ENCODE measurements at places on chromosomes 4 and X. TPM values are rescaled to one million over a fixed set of nuclear protein-coding genes. Genes with fewer than 3 reads are reported as not detected.

SPANXD gene
- not detected for total RNA-seq

DNA sequence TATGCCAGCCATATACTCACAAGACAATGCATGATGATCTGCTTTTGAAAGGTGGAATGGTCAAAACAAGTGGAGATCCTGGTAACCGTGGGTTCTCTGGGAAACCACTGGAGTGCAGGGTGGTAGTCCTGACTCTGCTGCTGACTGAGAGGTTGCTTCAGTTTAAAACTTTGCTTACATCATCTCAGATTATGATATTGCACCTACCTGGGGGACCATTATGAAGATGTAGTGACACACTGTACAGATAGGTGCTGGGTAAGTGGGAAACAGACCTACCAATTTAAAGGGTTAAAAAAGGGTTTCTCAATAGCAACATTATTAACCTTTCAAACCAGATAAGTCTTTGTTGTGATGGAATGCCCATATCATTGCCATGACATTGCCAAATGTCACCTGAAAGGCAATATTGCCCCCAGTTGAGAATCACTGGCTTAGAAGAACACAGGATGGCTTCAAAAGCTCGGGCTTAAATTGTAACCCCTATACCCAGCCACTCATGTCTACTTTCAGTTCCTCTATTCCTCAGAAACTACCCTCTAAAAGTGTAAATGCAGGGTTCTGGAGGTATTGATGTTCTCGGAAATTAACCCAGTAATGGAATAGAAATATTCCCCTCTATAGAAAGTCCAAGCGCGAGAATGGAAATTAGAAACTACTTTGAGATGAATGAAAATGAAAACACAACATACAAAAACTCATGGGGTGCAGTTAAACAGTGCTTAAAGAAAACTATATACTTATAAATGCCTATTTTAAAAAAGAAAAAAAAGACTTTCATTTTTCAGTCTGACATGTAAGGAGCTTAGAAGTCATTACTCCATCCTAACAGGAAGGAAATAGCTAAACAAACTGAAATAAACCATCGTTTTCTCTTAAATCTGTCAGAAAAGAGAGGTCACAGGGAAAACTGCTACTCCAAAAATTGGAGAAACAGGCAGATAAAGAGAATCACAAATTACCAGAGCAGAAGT lies 65.8 kb downstream of the ARHGEF6 start:
- no peak for DNase-seq

DNA sequence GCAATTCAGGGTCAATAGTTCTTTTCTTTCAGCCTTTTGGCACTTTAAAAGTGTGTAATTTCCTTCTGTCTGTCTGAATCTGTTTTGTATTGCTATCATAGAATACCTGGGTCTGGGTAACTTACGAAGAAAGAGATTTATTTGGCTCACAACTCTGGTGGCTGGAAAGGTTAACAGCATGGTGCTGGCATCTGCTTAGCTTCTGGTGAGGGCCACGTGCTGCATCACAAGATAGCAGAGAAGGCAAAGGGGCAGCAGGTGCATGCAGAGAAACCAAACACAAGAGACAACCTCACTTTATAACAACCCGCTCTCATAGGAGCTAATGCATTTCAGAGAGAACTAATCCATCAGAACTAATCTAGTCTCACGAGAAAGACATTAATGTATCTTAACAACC lies 18.8 kb downstream of the RGN start:
- DNase-seq = no peak

TXK gene
- 9.1 TPM for total RNA-seq

CDKN2AIP gene
- total RNA-seq = 19.6 TPM

GRCh38 chr4:81085291-81085690 lies 54.8 kb downstream of the BMP3 start:
- no peak for DNase-seq

DNA sequence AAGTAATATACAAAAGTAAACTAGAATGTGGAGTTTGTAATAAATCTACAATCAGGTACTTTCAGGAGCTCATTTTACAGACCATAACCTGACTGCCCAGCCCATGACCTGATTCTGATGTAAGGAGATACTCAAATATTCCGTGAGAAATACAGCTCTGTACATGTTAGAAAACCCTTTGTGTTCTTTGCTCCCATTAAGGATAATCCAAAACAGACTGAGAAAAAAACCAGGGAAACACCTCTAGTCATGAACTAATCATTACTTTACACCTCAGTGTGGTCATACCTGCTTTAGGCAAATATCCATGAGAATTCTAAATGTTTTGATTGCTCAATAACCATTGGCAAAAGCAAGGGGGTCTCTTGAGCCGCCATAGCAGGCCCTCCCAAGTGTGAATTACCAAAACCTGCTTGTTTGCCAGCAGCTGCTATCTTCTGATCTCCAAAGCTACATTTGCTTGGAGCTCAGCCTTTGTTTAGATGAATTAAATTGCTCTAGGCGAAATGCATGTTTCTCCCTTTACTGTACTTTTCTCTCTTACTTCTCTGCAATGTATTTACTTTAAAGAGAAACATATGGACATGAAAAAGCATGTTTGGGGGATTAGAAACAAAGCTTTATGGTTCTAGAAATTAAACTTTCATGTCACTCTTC lies 79.1 kb downstream of the ANKRD50 start:
- peak; percentile 29 for DNase-seq

DNA sequence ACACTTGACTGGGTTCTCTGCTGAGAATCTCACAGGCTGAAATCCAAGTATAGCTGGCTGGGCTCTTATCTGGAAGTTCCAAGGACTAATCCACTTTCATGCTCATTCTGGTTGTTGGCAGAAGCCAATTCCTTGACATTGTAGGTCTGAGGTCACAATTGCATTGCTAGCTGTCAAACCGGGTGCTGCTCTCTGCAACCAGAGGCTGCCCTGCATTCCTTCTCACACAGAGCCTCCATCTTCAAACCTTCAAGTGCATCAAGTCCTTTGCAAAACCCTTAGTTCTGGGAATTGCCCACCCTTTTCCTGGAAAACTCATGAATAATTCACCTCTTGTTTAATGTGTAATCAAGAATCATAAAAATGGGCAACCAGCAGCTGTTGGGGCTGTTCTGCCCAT lies 404.2 kb downstream of the KCNIP4 start:
- DNase-seq = peak; percentile 17

- peak; percentile 43 for DNase-seq
Observed at GRCh38 chrX:107684956-107685385, 56.7 kb downstream of the PRPS1 start.

- DNase-seq = no peak
Observed at GRCh38 chr4:106875340-106875739, 160.8 kb downstream of the DKK2 start.

DNA sequence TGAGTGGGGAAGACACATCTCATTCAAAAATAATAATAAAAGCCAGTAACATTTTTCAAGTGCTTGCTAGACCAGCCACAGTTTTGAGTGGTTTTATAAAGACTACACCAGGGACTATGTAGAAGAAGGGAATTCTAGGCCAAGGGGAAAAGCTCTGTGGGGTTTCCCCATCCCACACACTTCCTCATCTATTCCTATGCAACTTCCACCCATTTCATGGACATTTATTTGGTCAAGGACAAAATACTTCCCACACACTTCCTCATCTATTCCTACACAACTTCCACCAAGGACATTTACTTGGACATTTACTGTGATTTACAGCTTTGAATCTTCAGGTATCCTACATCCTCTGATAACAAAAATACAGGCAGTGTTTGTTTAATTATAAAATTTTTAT lies 86.5 kb upstream of the KLF3 start:
- no peak for DNase-seq

DNA sequence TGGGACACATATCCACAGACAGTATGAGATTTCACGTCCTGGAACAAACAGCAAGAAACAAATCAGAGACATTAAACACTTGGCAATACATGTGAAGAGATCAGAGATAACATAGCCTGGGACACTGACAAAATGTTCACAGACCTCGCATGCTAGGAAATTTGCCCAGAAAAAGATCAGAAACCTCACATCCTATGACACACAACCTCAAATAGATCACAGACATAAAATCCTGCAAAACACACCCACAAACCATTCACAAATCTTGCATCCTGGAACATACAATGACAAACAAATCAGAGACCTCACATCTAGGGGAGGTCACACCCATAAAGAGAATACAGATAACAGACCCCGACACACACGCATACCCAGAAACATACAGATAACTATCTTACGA lies 18.0 kb downstream of the SUV39H1 start:
- no peak for DNase-seq

ITIH6 gene
- 0.20 TPM for total RNA-seq

CT55 gene
- total RNA-seq = not detected

GRCh38 chr4:87622303-87622702 lies 14.0 kb downstream of the DSPP start:
- no peak for DNase-seq

DNA sequence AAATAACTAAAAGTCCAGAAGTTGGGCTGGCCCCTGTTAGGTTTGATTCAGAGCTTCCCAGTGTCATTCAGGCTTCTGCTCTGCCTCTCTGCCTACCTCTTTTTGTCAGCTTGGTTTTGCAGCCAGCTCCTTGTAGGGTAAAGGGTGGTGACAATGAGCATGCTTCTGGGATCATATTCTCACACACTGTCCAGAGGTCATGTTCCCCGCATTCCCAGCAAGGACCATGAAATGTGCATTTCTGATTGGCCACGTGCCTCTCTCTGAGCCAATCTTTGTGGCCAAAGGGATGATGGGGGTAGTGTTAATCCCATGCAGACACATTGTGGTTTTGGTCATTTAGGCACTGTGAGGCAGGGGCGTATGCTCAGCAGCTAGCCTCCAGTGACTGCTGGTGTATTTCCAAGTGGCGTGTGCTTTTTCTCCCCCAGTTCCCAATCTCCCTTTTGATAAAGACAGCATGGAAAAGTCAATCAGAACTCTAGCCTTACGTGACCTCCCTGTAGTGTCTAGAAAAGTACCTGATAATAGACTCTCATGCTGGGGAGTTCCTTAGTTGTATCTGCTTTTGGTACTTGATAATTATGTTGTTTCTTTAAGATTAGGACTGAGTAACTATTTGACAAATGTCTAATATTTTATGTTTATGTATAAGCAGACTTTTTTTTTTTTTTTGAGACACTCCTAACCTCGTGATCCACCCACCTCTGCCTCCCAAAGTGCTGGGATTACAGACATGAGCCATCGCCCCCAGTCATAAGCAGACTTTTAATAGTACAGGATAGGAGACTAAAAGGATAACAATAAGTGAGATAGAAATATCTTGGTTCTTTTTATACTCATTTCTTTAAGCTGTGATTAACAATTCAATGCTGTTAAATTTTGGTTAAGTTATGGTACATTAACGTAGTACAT lies 57.8 kb downstream of the KIAA0232 start:
- DNase-seq = no peak

DNA sequence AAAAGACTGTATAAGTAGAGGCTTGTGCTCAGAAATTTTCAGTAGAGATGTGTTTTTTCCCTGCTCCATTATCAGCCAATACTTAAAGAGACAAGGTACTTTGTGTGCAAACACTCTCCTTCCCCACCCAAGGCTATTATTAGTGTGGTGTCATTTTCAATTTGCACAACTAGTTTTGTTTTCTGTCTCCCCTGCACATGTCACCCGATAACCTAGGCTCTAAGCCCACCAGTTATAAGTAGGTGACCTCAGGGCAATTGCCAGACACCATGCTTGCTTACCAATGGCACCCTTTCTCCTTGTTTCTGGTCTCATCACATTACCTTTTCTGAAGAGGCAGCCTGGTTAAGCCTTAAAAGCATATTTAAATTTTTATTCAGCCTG lies 8.0 kb upstream of the GUCY1A1 start:
- DNase-seq = no peak

DNA sequence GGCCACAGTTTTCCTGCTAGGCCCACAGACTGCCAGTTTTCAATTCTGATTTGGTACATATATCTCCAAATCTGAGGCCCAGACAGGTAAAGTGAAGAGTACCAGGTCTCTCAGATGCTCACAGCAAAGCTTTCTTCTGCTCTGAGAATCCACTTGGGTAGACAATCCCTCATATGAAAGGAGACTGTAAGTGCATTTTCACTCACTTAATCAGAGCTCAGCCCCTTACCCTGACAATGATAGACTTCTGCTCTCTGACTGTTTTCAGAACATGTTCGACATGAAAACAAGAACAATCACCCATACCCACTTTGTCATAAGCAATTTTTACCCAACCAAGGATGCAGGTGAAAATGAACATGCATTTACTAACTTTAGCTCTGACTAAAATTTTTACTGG lies 7.1 kb downstream of the GPRIN3 start:
- DNase-seq = no peak

DNA sequence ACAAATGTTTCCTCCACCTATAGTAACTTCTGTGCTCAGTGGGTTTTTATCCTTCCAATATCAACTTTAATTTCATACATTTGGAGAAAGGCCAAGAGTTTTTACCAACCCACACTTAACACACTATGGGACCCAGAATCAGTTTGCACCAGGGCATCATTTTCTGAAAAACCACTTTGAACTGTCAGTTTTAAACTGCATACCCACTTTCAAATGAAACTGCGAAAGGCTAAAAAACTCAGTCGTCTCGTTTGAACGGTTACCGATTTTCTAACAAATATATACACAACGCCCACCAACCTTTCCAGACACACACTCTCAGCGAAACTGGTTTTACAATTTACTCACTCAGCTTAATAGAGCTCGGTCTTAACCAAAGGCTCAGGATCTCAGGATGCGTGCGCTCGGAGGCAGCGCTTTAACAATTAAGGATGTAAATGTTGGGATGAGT lies 376 bp downstream of the ABCG2 start:
- peak; percentile 55 for DNase-seq

DNA sequence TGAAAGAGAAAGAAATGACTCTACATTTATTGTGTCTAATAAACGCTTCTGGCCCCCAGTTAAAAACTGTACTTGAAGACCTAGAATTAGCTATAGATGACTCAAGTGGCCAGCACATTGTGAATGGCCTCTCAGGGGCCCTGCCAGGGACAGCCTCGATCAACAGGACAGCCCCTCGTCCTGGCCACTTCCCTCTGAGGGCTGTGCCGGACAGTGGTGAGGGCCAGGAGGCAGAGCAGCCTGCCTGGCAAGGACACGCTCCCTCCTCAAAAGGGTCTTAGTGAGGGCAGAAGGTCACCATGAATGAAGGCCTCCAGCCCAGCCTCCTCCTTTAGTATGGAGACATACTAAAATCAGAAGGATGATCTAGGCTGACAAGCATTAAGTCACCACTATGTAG lies 16.5 kb downstream of the RNF212 start:
- no peak for DNase-seq

DNA sequence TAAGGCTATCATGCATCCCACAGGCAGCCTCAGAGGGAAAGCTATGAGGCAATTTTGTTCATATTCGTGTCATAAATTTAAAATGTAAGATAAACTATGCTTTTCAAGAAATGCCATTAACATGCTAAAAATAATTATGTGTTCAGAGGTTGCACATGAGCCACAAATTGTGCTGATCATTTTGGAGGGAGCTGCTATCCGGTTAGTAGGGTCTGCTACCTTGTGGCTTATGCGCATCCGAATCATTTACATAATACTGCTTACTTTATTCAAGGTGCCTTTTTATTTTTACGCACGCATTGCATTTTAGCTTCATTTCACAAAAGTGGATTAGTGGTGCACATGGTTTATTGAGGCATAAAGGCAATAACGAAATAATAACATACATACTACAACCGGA lies 76.4 kb upstream of the WWC2 start:
- DNase-seq = no peak

GRCh38 chr4:65651751-65652150 lies 18.5 kb downstream of the EPHA5 start:
- no peak for DNase-seq

All from lung (tissue), 17 donors.